ENCODE measurements at places on chromosomes 12 and 14.

GRCh38 chr12:109729801-109730200 lies 16.2 kb downstream of the FAM222A start:
- no peak for DNase-seq

- DNase-seq, result no peak
Measured at GRCh38 chr12:92248977-92249376, 103.3 kb upstream of the BTG1 start.

- no peak for DNase-seq
Measured at GRCh38 chr12:61915420-61915819, 344.8 kb upstream of the USP15 start.

DNA sequence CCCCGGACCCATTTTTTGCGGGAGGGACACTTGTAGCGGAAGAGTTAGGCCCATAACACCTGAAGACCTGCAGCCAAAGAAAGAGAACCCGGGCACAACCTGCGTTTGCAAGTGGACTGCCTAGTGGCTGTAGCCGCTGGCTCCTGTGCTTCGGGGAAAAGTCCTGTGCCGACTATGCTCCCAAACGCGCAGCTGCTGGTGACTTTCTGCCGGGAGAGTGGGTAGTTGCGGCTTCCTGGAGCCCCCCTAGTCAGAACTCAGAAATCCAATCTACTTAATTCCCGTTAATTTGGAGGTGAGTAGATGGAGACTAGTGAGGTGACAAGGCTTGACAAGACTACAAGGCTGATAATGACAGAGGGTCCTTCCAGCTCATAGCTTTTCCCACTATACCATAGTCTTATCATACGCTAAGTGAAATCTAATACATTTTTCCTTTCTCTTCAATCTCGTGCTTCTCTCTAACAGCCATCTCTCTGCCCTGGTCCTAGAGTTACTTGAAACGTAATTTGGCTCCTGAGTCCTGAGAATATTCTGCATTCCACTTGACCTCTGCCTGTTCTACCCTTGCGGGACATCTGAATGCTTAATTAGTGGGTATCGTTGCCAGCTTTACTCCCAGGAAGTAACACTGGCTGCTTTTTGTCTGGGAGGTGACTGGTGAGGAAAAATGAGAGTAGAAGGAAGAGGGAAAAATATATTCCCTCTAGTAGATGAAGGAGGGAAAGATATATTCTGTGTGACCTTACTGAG lies 556 bp downstream of the MTHFD1 start:
- DNase-seq, result no peak

DNA sequence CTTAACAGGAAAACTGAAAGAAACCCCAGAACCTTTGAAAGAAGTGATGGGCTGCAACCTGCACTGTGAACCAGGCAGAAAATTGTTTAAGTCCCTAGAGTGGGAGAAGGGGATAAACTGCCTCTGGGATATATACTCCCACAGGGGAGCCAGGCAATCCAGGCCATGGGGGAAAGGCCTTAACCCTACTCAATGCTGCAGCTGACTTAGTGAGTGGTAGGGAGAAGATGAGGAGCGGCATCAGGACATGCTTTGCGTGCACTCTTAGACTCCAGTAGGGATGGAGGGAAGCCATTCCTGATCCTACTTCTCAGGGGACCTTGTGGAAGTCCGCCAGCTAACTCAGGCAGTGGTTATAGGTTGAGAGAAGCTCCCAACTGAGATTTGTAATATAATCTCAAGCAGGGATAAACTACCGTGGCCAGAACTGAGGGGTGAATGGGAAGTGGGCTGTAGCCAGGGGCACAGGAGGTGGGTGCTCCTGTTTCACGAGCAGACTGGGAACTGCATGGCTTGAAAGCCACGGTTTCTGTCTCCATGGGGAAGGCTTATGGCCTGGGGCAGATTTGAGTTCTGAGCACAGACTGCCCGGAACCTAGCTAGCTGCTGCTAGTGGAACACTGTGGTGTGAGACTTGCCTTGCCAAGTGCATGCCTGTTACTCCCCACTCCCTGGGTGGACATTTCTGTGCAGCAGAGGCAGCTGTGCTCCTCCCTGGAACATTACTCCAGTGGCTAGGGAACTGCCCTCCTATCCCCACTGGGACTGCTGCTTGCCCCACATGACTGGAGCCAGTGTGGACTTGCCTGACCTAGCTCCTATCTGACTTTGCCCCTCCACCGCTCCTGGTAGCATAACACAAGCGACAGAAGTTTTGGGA lies 119.2 kb upstream of the SCAF11 start:
- no peak for DNase-seq

GRCh38 chr12:121574025-121574424 lies 6.8 kb downstream of the KDM2B start:
- DNase-seq, result no peak

- DNase-seq, result no peak
Measured at GRCh38 chr14:101865288-101865687, 99.1 kb upstream of the DYNC1H1 start.

DNA sequence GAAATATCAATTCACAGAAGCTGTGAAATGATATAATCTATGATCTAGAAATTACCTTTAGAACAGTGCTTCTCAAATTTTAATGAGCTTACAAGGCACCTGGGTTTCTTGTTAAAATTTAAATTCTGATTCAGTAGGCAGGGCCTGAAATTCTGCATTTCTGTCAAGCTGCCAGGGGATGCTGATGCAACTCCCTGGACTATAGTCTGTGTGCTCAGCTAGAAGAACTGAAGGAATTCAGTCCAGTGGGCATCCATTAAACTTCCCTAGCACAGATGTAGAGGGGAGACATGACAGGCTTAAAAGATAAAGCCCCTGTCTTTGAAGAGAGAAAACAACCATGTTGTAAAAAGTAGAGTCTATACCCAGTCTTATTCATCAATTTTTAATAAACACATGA lies 441.8 kb downstream of the TMTC2 start:
- no peak for DNase-seq

DNA sequence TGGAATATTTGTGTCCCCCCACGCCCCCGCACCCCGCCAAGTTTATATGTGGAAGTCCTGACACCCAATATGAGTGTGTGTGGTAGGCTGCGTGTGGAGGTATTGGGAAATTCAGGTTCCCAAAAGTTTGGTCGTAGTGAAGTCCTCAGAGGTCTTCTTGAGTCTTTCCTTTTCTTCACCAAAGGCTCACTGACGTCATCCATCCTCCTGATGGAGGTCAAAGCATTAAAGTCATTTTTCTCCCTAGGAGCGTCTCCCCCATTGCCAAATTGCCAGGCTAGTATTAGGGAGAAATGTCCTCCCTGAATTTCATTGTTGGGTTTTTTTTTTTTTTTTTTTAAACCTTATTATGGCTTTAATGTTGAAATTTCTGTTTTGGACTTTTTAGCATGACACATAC lies 113.7 kb downstream of the RGS6 start:
- no peak for DNase-seq

DNA sequence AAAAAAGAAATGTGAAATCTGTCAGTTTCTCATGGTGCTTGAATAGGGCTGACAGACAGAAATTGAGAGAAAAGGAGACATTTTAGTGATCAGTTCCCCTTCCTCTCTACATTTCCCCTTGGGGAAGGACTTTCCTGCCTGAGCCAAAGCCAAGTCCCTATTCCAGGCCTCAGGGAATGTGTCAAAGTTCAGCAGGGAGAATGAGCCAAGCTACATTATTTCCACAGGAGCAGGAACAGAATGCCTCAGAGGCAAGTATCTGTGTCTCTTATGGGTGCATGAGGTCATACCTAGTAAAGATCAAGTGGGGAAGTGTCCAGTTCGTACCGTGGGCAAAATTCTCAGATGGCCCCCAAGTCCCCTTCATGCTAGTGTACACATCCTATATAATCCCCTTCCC lies 68.6 kb downstream of the IQSEC3 start:
- no peak for DNase-seq

DNA sequence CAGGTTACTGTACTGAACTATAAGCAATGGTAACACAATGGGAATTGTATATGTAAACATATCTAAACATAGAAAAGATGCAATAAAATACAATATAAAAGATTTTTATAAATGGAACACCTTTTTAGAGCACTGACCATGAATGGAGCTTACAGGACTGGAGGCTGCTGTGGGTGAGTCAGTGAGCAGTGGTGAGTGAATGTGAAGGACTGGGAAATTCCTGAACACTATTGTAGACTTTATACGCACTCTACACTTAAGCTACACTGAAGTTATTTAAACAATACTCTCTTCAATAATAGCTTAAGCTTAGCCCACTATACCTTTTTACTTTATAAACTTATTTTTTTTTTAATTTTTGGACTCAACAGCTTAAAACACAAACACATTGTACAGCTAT lies 313.5 kb downstream of the KCNC2 start:
- no peak for DNase-seq

GRCh38 chr14:91841065-91841464 lies 26.3 kb downstream of the TC2N start:
- no peak for DNase-seq

GRCh38 chr12:117622741-117623140 lies 261.3 kb upstream of the NOS1 start:
- DNase-seq, result no peak

DNA sequence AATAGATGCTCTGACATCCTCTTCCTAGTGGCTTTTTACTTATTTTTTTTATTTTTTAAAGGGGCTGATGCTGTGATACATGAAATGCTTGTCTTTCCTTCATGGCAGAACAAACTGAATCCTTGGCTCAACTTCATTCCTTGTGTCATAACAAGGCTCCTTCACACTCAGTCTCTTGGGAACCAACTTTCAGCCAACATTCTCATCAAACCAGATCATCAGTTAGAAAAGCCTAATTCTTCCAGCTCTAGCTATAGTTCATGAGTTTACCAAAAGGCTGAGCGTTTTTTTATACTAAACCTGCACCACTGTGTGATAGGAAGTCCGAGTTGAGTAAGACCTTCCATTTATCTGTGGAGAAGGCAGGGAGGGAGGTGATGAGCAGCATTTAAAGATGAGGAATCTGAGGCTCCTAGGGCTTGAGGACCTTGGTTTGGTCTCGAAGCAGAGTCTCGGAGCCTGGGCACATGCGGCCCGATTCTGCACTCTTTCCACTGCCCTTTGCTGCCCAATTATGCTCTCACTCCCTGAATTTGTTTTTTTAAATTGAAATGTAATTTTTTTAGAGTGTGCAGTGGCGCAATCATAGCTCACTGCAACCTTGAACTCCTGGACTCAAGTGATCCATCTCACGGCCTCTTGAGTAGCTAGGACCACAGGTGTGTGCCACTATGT lies 8.2 kb downstream of the GPRC5D start:
- DNase-seq, result no peak

DNA sequence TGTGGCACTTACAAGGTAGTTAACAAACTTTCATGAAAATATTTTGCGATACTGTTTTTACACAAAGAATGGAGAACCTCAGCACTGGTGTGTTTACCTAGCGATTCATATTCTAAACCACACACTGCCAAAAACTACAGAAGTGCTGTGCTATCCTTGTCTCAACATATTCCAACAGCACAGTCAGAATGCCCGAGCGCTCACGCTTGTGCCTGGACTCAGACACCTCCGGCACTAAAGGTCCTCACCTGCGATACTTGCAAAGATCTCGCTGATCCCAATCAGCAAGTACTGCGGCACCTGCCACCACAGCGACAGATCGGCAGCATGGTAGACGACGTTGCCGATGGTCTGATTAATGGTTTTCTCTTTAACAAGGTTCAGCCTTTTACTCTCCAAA lies 23.2 kb downstream of the SLC15A4 start:
- DNase-seq, result no peak

- no peak for DNase-seq
Measured at GRCh38 chr12:12482959-12483358, 79.7 kb downstream of the DUSP16 start.

- DNase-seq, result no peak
Measured at GRCh38 chr12:122125452-122126341, 47.1 kb downstream of the MLXIP start.

DNA sequence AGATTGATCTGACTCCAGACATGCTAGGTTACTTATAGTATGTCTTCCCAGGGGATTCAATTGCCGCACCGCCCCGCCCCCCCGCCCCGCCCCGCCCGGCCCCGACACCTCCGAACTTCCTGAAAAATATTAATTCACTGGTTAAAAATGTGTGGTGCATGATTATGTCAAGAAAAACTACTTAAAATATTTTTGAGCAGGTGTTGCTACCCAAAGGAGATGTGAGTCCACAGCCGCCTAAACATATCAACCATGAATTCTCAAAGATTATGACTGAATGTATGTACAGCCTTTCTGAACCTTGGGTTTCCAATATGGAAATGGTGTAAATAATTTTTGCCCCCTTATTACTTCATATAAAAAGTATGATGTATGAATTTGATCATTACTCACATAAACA lies 2.7 kb upstream of the RIMKLB start:
- DNase-seq, result no peak

DNA sequence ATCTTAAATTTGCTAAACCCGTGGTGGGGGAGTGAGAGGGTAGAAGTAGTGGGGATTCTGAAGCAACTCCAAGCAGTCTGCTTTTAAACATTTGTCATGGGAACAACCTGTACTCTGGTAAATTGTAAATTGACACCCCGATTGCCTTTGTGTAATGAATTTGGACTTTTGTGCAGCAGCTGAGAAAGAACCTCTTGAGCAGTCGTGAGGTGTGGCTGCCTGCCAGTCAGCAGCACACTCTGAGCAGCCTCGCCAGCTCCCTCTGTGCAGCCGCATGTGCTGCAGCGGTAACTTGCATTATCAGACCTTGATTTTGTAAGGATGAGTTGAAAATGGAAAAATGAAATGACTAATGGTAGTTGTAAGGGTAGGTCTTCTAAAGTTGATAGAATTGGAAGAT lies 74.3 kb downstream of the SUSD6 start:
- no peak for DNase-seq

DNA sequence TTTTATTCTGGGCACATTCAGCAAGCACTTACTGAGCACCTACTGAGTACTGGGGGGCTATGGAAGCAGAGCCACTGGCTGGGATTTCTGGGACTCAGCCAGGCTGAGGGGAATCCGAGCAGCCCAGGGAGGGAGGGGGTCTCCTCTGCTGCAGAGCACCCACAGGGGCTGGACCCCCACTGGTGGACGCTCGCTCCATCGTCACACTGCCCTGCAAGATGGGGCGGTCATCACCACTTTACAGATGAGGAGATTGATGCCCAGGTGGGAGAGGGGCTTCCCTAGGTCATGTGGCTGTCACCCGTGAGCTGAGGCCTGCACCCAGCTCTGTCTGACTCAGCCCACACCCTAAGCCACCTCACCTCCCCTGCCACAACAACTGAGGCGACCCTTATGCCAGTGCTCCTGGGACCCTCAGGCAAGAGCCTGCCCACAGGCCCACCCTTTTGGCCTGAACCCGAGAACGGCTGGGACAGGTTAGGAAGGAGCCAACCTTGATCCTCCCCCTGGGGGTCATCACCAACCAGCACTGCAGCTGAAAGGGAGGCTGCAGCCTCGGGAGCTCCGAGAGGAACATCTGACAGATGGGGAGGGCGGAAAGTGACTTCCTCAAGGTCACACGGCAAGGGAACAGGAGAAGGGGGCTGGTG lies 74.4 kb downstream of the SERPINA3 start:
- no peak for DNase-seq

GRCh38 chr14:72892879-72893635 lies 844 bp downstream of the DPF3 start:
- no peak for DNase-seq
